ENCODE measurements at places on chromosomes 12 and 14.

DNA sequence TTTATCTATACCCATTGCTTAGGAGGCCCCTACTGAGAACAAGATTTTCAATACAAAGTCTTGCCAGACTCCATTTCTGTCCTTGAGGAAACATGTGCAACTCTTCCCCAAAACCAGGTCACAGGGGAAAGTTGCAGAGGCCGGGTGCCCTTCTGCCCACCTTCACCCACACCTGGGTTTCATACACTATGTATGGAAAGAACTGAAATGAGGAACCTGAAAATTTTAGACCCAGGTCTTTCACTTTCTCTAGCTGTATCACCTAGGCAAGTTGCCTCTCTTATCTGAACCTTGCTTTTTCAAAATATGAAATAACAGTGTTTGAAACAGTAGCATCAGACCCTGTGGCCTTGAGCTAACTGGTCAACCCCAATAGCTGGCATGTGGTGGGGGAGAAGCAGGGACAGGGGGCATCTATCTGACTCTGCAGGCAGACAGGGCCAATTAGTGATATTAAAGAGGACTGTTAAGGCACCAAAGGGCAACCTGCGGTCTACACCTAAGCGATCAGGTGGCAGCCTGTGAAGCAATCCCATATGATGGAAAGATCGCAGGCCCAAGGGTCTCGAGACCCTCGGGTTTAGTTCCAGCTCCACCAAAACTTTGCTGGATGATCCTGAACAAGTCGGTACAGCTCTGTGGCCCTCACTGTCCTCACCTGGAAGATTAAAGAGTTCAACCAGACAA is 346.5 kb downstream of the BCL11B start:
- no peak for DNase-seq

GRCh38 chr12:38142974-38143373 is 173.6 kb upstream of the ALG10B start:
- DNase-seq = no peak

DNA sequence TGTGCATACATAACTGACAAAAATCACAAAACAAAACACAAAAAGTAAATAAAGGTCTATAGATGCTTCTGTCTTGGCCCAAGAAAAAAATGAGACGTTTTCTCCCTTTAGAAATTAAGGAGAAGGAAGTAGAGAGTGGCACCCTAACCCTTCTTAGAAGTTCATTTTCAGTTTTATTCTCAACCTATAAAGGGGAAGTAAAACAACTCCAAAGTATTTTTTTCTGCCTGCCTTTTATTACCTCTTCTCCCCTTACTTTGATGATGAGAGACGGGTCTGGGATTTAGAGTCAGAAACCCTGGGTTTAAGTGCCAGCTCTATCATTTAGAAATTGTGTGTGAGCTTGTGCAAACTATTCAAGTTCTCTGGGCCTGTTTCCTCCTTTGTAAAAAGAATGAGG is 2.8 kb downstream of the PRIM1 start:
- DNase-seq = no peak

GRCh38 chr14:75094896-75095295 is 25.5 kb downstream of the ZC2HC1C start:
- DNase-seq = no peak

DNA sequence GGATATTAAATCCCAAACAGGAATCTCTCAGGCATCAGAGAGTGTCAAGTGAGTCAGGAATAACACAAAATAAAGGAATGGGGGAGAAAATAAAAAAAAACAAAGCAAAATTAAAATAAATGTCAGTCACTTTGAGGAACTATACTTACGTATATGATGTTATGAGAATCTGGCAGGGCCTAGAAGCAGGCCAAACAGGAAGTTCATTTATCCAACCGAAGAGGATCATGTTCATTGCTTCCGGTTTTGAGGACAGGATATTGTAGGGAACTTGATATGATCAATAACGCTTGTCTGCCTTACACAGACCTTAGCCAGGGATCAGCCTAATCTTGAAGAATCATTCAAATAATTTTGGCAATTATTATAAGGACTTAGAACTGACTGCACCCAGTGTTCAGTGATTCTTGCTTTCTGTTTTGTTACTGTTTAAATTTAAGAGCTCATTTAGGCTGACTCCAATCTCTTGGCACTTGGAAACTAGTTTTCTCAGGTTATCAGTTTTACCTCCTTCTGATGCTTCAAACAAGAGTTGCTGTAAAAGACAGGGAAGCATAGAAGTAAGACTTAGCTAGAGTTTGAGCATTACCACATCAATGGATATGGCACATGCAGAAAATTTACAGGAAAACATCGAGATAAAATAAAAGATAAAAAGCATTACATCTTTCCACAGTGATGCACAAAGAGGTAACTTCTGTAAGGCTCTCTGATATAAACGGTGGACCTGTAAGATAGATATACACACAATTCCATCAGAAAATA is 53.4 kb downstream of the ZFC3H1 start:
- no peak for DNase-seq

- DNase-seq = no peak
Measured at GRCh38 chr12:111759271-111759670, 7.5 kb upstream of the ALDH2 start.
